ENCODE measurements at places on chromosomes 5 and 9.

GRCh38 chr5:143142596-143143435, 260.7 kb downstream of the NR3C1 start:
- no peak for DNase-seq

DNA sequence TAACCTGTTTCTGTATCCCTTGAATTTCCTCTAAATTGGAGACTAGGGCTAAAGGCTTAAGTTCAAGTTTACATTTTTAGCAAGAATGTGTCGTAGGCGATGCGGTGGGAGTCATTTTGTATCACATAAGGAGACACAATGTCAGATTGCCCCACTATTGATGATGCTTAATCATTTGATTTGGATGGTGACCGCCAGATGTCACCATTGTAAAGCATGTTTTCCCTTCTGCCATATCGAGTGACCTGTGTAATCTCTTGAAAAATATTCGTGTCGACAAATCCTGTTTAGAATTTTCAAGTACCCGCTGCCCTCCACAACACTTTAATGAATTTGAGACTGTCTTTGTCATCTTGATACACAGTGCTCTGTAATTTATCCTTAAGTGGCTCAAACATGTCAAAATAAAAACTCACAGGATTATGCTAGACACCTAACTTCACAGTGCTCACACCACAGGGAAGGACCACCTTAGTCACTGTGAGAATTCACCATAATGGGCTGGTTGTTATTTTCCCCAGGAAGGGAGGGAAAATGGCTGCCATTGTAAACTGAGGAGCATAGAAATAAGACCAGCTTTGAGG, 34.5 kb upstream of the SLC46A2 start:
- no peak for DNase-seq

GRCh38 chr9:87545858-87546257, 48.2 kb downstream of the DAPK1 start:
- no peak for DNase-seq

- DNase-seq: peak; percentile 9
Measured at GRCh38 chr9:15553528-15553898, 670 bp downstream of the CCDC171 start.

DNA sequence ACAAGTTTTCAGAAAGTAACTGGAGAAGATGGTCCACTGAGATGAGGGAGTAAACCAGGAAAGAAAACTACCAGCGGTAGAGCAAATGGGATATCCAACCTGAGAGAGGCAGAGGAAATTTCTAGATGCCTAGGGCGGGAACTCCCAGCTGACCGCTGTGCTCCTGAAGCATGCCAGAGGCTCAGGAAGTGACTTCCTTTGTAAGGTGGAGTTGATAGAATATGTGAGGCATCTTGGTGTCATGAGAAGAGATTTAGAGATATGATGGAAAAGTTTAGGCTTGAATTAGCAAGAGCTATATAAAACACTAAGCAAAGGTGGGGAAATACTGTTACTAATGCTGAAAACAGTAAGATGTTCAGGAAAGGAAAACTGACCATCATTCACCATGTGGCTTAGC, 124.1 kb downstream of the C9orf152 start:
- no peak for DNase-seq

All from central memory CD4-positive, alpha-beta T cell (primary cell).